ENCODE measurements at places on chromosomes 5 and 9.

DNA sequence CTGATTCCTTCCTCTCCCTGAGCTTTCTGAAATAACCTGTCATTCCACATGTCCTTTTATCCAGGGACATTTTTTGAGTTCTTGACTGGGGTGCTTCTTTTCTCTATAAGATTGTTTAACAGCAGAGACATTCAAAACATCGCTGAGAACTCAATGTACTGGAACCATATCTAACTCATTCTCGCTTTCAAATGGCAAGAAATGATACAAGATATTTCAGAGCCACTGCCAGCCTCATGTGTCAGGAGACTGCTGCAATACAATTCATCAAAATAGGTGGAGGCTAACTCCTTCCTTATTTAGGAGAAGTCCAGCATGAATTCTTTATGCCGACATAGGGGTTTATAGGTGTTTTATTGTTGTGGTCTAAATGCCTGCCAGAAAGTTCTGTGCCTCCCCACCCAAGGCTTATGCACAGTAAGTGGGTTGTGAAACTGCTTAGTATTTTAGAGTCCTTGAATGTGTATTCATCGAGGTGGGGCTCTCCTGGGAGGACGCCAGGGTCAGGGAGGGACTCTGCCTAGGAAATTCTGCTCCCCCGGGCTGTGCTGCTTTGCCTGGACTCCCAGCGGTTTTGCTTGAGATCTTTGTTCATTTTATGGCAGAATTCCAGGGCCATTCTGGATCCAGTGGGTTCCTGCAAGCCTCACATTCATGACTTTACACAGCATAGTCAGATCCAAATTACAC lies 53.9 kb downstream of the ZNF474 start:
- peak; percentile 92 for DNase-seq

DNA sequence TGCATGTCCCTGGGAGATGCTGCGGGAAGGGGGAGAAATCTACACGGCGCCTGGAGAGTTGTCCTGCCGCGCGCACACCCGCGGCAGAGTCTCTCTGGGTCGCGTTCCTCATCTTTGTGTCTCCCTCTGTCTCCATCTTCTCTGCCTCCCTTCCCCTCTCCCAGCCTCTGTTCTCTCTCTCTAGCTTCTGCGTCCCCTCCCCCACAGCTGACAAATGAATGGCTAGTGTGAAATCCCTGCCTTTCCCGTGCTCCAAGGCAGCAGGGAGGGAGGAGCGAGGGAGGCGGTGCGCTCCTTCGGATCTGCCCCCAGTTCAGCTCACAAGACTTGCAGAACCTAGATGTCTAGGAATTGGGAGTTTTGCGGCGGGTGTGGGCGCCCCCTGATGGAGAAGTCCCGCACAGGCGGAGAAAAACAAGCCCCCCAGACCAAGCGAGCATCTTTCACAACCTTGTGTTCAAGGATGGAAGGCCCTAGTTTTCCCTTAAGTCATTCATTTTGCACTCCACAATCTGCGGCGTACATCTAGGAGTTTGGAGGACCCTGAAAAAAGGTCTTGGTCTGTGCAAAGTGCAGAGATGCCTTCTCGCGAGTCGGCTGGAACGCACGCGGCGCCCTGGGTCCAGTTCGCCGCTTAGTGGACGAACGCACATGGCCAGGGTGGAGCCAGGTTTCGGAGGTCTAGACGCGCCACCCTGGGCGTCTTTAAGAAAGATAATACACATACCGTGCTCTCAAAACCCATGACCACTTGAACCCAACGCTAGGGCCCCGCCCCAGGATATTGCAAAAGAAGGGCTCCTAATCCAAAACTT lies 2.0 kb downstream of the VCAN start:
- DNase-seq = peak; percentile 97

DNA sequence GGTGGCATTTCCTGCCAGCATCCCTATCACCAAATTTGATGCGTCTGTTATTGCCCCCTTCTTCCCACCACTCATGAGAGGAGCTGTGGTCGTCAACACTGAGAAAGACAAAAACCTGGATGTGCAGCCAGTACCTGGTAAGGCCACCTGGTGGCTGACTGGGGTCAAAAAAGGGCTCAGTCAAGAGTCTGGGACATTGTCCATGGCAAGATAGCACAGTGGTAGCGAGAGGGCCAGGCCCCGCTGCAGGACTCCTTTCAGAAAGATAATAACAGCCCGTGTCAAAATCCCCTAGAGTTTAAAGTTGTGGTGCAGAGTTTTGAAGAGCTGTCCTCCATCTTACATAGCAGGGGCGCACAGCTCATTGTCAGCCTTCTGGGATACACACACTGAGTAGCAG lies 40.8 kb downstream of the CSF1R start:
- no peak for DNase-seq

GRCh38 chr9:84955971-84956370 lies 286.4 kb downstream of the NTRK2 start:
- DNase-seq = no peak

DNA sequence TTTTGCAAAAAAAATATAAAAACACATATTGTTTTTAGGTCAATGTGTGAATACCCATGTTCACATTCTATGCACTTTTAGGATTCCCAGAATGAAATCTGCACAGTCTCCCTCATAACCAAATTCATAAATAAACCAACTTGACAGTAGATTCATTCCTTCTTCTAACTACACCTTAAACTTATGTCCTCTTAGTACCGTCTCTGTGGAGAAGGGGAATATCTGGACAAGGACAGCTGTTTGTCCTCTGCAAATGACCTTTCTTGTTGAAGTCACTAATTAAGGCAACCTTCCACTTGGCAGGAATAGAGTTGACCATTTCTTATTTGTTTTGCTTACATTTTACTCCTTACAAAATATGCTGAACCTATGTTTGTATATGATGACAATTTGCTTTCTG lies 71.1 kb downstream of the FBN2 start:
- DNase-seq = no peak

DNA sequence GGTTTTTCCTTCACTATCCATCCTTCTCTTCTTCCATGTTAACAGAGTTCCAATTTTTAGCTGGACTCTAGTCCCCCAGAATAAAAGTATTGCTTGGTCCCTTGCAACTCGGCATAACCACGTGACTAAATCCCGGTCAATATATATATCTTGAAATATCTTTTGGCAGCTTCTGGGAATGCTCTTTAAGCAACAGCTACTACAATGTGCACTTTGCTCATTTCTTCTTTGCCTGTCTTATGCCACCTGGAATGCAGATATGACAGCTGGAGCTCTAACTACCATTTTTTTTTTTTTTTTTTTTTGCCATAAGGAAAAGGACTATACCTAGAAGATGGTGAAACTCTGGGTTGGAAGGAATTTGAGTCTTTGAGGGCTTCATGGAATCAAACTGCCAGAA lies 82.6 kb downstream of the GCNT4 start:
- DNase-seq = no peak
